Hematopoietic multipotent progenitor cell treated with erythropoietin and hydrocortisone succinate and interleukin-3 and kit ligand, for 4 days (in vitro differentiated cells): ENCODE measurements at places on chromosomes 12 and 14.

DNA sequence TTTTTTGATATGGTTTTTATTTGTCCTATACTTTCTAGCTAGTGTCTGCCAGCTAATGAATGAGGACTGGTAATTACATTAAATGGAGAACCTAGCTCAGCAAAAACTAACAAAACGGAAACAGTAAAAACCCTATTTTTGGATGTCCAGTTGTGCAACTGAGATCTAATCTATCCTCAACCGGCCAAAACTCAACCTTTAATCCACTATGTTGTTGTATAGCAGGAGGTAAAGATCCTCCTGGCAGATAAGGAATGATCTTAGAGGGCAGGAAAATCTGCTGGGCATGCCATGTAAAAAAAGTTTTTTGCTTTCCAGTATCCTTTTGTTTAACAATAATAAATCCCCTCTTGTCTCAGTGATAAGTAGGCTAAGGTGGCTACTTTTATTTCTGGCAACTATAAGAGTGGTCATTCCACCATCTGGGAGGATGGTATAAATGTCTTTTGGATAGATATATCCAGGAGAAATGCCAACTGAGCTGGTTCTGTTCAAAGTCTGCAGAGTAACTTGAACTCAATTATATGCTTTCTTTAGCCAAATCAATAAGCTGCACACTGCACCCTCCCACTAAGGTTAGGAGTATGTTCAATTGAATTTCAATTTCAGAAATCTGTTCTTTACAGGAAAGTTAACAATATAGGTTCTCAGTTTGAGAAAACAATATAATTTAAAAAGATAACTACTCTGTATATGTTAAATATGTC lies 40.1 kb downstream of the WASHC3 start:
- DNase-seq: peak; percentile 42

DNA sequence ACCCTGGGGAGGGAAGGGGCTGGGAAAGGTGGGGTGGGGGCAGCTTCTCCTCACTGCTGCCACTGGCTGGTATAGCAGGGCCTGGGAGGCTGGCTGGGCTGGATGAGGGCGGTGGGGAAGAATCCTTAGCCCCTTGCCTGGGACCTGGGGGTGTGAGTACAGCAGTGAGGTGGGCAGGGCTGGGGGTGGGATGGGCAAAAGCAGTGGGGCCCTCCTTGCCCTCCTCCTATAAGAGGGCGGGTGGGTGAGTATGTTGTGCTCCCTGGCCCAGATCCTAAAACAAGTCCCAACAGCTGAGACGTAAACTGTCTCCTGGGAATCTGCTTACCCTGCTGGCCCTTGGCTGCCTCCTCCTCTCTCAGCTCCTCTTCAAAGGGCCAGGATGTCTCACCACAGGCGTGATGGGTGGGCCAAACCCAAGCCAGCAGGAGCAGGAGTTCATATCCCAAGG lies 2.2 kb downstream of the NCKAP5L start:
- no peak for DNase-seq

- no peak for DNase-seq
Observed at GRCh38 chr12:102474438-102475064, 5.8 kb downstream of the IGF1 start.

- DNase-seq: no peak
Observed at GRCh38 chr14:74886001-74886400, 4.3 kb downstream of the DLST start.

- DNase-seq: no peak
Observed at GRCh38 chr12:2221030-2221621, 168.3 kb downstream of the CACNA1C start.

GRCh38 chr14:90483571-90483974 lies 86.7 kb downstream of the CALM1 start:
- DNase-seq: peak; percentile 64

DNA sequence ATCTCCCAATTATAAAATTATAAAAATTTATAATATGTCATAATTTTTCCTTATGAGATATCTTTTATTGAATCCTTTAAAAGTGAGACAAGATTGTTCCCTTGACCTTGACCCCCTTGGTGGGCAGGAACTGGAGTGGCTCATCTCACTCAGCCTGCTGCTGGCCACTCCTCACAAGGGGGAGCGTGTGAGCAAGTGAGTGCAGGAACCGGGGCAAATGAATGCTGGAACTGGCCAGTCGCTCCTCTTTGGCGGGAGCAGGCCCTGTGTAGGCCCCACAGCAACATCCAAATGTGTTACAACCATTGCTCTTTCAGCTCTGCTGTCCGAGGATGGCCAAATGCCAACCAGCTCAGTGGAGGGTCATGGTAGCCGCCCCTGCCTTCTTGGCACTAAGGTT lies 178.8 kb downstream of the ETNK1 start:
- DNase-seq: no peak

DNA sequence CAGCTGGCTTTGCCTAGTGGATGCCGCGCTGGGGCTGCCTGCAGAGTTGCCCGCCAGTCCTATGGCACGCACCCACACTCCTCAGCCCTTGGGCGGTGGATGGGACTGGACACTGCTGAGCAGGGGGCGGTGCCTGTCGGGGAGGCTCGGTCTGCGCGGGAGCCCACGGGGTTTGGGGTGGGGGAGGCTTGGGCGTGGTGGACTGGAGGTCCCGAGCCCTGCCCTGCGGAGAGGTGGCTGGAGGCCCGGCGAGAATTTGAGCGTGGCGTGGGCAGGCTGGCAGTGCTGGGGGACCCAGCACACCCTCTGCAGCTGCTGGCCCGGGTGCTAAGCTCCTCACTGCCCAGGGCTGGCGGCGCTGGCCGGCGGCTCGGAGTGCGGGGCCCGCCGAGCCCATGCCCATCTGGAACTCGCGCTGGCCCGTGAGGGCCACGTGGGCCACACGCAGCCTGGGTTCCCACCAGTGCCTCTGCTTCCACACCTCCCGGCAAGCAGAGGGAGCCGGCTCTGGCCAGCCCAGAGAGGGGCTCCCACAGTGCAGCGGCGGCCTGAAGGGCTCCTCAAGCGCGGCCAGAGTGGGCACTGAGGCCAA lies 68.1 kb downstream of the ETNK1 start:
- DNase-seq: no peak

DNA sequence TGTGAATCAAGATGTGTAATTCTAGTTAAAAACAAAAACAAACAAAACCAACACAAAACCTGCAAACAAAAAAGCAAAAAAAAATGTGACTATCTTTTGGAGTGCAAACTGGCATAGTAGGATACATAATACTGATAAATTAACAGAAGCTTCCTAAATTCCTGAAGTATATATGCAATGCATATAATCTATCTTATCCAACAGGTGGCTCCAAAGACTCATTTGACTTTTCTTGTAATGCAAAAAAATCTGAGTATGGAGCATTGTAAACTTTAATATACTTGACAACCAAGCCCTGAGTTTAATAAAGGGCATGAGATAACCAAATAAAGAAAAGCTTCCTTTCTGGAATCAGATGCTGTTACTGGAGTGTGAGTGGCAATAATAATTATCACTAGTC lies 1003.6 kb downstream of the FSCB start:
- peak; percentile 40 for DNase-seq

DNA sequence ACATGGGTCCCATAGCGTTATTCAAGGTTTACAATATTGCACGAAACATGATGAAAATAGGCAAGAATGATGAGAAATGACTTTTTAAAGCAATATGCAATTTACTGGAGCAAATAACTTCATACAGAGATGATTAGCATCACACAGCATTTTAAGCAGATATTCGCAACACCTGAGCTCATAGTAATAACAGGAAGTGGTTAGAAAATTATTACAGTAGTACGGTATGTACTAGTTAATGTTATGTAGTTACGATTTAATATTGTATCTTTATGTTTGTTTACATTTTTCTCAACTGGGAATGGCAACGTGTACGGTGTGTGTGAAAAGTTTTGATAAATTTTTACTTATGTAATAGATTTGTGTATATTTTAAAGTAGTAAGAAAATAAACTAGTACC lies 102.6 kb downstream of the OSBPL8 start:
- DNase-seq: no peak

DNA sequence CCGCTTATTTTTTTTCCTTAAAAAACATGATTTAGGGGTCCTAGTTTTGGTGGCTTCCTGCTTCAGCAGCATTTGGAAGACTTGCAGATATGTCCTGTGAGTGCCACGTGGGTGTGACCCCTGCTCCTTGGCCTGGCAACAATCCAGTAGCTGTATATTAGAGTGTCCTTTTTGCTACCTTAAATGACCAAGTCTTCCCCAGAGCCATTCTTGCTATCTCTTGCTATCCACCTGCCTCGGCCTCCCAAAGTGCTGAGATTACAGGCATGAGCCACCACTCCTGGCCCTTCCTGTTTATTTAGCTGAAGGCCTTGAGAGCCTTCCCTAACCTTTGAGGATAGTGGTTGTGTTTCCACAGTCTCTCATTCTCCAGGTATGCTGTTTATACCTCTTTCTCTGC lies 17.0 kb downstream of the TPCN1 start:
- peak; percentile 71 for DNase-seq

- no peak for DNase-seq
Observed at GRCh38 chr14:29165431-29165830, 398.8 kb downstream of the FOXG1 start.

DNA sequence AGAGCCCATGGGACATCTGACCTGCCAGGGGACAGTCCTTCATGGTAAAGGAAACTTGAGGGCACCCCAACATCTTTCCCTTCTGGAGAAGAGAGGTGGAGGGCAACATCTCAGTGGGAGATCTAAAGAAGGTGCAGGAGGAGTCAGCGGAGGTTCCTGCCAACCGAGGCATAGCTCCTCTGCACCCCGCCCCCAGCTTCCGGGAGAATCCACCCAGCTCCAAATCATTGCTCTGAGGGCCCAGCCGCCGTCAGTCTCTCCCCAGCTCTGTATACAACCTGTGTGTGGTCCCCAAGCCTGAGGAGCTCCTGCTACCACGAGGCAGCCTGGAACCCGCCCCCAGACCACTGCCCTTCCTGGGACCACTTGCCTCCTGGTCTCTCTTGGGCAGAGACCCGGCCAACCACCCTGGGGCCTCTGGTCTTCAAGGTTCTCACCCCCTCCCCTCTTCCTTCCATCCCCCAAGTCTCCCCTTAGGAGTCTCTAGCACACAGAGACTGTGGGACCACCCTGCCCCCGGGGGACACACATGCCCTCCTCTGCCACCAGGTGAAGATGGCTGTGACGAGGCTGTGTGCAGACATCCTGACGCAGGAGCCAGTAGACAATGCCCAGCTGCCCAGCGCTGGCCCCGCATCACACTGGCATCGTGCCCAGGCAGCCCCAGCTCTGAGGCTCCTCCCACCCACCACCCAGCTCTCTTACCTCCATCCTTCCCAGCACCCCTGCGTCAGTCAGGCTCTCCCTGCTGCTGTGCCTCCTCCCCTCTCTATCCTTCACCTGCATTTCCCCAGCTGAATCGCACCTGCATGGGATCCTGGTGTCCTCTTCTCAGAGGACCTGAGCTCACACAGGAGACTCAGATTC lies 13.0 kb upstream of the NUDT14 start:
- DNase-seq: no peak
